ENCODE measurements at places on chromosomes 7 and 10.

- no peak for DNase-seq
These were observed 430.2 kb downstream of the EXOC4 start for GRCh38 chr7:133683182-133683454.

DNA sequence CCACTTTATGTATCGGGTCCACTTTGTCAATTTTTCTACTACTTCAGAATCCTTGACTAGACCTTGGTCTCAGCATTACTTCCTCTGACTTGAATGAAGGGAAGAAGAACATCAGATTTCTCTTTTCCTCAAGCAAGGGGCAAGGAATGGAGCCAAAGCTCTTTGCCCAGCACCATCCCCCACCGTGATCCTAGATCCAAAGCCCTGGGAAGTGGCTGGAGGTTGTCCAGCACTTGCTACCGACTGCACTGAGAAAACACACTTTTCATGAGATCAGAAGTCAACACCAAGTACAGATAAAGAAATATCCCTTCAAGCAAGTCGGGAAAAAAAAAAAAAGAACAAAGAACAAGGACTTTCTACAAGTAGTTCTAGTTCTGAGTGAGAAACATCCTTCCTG is 102.1 kb upstream of the DDC start:
- no peak for DNase-seq

DNA sequence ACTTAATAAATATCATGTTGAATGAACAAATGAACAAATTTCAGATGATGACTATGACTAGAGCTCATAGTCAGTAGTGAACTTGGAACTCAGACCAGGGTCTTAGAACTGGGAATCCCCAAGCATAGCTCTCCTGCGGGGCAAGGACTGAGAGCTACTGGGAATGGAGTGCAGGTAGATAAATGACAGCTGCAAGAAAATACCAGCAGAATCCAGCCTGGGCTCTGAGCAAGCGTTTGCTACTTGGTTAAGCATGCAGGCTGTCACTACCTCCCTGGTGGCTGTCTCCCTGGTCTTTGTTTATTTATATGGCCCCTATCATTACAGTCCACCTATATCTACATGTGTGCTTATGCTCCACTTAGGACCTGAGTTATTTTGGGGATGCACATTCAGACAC is 208.4 kb downstream of the POU6F2 start:
- no peak for DNase-seq

GRCh38 chr10:70906031-70906783 is 17.8 kb upstream of the PCBD1 start:
- no peak for DNase-seq

GRCh38 chr10:112848228-112848627 is 101.8 kb upstream of the TCF7L2 start:
- no peak for DNase-seq

DNA sequence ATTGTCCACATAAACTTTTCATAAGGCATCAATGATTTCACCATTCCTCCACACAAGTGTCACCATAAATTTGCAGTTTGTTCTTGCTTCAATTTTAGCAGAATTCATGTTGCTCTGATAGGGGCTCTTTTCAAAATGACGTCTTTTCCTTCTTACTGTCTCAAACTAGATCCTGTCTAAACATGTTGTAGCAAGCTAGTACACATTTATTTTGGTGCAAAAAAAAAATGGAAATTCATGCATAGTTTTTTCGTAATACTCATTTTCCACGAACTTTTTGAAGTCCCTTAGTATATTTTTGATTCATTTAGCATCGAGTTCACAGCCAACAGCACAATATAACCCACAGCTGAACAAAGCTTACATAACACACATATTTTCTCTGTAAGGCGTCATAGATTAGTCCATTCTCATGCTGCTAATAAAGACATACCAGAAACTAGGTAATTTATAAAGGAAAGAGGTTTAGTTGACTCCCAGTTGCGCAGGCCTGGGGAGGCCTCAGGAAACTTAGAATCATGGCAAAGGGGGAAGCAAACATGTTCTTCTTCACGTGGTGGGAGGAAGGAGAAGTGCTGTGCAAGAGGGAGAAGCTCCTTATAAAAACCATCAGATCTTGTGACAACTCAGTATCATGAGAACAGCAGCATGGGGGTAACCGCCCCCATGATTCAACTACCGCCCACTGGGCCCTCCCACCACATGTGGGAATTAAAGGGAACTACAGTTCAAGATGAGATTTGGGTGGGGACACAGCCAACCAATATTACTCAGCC is 301.5 kb downstream of the CCDC3 start:
- DNase-seq, result no peak

DNA sequence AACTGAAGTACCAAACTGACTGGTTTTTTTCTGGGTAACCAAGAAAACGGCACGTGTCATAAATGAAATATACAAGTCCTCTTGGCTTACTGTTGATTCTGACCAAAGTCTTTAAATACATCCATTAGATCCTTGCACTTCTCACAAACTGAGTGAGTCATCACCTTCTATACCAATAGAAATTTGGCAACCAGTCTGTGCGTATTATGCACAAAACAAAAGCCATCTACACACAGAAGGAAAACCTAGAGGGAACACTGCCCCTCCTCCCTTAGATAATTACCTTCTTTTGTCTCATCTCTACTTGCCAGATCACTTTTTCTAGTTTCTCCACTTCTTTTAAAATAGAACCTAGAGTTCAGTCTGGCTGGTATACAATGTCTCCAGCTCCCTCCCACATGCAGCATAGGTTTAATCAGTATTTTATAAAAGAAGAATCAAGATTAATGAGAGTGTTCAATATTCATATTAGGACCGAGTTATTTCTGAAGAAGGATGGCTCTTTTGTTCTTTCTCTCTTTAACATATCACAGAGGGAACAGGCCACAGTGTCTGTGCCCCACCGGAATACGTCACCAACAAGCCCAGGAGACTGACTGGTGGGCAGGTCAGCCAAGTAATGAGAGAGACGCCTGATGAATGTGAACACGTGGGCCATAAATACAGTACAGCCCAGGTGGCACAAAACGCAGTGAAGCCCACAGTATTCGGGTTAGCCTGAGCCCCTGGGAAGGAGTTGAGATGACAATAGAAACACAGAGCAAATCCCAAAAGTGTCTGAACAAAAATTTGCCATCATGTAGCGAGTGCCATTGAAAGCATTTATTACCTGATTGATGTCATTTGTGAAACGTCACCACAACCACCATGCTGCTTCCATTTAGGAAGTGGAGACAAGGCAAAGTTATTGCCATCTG is 91.3 kb downstream of the KIAA1549 start:
- DNase-seq, result no peak

All from activated B cell treated with CpG ODN at 0.5 μM for 24 hours (primary cell).